ENCODE measurements at places on chromosomes 2 and 18. TPM values are rescaled to one million over a fixed set of nuclear protein-coding genes. Genes with fewer than 3 reads are reported as not detected.
A peak's percentile ranks its signal among the peaks of the same experiment; 100 is the strongest.

The CPLX4 gene
- not detected for polyA plus RNA-seq

The TPO gene
- not detected for polyA plus RNA-seq

GRCh38 chr2:184971546-184972068, 373.3 kb downstream of the ZNF804A start:
- no peak for DNase-seq

DNA sequence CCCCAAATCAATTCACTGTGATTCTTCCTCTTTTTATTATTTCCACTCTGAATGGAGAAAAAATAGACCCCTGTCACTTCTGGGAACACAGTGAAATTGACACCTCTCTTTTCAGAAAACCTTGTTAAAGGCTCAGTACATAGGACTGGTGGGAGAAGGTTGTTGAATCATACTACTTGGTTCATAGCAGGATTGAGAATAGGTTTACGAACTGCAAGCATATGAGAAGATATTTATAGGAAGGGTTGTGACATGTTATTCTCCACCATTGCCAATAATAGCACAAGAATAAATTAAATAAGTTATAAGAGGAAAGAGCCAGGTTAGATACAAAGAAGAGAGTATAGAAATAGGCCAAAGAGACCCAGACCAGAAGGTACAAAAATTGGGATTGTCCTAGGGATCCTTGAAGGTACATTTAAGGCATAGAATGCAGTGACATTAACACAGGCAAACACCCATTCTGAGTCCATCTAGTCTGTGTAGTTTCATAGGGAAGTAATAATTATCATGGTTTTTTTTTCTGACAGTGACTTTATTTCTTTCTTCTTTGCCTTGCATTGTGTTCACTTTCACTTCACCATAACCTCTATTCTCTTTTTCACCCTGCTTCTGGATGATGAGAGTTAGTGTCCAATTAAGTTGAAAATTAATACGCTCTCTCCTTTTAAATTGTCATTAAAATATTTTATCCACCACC, 21.8 kb upstream of the SERPINE2 start:
- DNase-seq, result no peak

GRCh38 chr2:2866459-2866858, 511.2 kb downstream of the EIPR1 start:
- no peak for DNase-seq

The SLC14A1 gene
- 8.0 TPM for polyA plus RNA-seq

The RANBP2 gene
- 17.2 TPM for polyA plus RNA-seq

- DNase-seq, result no peak
Measured at GRCh38 chr18:11847811-11848210, 3.4 kb upstream of the CHMP1B start.

GRCh38 chr2:69030800-69031428, 17.9 kb downstream of the ANTXR1 start:
- no peak for DNase-seq

GRCh38 chr18:61085761-61086160, 247.5 kb upstream of the CDH20 start:
- no peak for DNase-seq

DNA sequence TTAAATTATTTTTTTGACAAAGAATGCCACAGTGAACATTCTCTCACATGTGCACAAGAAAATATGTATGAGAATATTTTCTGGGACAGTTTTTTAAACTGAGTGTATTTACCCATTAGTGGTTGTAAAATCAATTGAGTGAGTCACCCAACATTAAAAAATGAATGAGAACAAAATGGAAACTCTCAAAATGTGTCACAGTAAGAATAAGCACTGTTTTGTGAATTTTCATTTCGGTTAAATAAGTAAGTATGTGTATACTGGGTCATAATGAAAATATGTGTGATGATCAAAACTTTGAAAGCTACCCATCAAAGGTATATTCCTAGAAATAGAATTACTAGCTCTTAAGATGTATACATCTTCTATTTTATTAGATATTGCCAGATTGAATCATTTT, 11.6 kb downstream of the BABAM2 start:
- DNase-seq, result no peak

The SCN9A gene
- 31.2 TPM for polyA plus RNA-seq

DNA sequence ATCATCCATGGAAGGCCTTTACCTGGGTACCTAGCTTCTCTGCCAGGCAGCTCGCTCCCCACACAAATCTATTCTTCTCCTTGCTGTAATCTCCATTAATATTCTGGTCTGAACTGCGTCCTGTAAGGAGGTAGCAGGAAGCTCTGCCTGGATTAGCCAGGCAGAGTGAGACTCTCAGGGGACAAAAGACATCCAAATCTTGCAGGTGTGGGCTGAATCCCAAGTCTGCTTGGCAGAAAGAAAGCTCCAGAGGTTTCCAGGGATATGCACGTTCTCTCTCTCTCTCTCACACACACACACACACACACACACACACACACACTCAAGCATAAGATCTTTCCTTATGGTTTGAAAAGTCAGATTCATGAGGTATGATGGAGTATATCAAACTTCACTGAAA, 66.5 kb downstream of the THNSL2 start:
- DNase-seq, result no peak

DNA sequence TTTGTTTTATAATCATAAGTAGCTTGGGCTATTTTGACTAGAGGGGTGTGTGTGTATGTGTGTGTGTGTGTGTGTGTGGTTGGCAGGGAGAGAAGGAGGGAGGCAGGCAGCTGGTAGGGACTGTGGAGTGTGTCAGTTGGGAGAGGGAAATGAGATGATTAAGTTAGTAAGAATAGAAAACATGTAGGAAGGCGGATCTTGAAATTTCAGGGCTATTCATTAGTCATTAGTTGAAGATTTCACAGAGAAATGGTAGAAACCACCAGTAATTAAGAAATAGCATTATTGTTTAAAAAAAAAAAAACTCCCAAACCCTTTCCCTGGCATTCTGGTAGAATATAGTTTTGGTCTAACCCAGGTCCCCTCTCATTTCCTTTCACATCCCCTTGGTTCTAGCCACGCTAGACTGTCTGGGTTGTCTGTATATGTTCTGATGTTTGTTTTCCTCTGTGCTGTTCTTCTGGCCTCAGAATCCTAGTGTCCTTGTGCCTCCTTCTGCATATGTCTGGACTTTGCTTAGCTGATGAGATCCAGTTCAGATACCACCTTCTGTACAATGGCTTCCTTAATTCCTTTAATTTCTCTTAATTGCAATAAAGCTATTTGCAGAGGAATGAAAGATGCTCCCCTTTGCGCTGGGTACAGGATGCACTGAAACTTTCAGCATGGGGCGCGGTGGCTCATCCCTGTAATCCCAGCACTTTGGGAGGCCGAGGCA, 161.6 kb downstream of the NEDD4L start:
- peak; percentile 90 for DNase-seq

DNA sequence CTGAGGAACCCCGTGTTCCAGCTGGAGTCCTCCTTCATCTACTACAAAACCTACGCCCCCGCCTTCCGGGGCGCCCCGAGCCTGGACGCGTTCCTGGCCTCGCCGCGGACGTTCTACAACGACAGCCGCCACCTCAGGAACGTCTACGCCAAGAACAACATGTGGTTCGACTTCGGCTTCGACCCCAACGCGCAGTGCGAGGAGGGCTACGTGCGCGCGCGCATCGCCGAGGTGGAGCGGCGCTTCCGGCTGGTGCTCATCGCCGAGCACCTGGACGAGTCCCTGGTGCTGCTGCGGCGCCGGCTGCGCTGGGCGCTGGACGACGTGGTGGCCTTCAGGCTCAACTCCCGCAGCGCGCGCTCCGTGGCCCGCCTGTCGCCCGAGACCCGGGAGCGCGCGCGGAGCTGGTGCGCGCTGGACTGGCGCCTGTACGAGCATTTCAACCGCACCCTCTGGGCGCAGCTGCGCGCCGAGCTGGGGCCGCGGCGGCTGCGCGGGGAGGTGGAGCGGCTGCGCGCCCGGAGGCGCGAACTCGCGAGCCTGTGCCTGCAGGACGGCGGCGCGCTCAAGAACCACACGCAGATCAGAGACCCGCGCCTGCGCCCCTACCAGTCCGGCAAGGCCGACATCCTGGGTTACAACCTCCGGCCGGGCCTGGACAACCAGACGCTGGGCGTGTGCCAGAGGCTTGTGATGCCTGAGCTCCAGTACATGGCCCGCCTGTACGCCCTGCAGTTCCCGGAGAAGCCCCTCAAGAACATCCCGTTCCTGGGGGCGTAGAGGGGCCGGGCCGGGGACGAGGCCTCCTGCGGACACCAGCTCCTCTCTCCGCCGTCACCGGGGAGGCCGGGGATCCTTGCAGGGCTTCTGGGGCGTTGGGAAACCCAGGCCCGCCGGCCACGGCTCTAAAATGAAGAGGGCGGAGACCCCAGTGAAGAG, 5.3 kb upstream of the NEU4 start:
- peak; percentile 64 for DNase-seq

GRCh38 chr18:39561126-39561525, 1995.5 kb upstream of the CELF4 start:
- DNase-seq, result peak; percentile 27

The CCDC150 gene
- 1.5 TPM for polyA plus RNA-seq

GRCh38 chr2:58215429-58215828, 25.7 kb downstream of the FANCL start:
- DNase-seq, result peak; percentile 33

GRCh38 chr2:232389327-232389726, 10.8 kb downstream of the ALPP start:
- DNase-seq, result peak; percentile 64

DNA sequence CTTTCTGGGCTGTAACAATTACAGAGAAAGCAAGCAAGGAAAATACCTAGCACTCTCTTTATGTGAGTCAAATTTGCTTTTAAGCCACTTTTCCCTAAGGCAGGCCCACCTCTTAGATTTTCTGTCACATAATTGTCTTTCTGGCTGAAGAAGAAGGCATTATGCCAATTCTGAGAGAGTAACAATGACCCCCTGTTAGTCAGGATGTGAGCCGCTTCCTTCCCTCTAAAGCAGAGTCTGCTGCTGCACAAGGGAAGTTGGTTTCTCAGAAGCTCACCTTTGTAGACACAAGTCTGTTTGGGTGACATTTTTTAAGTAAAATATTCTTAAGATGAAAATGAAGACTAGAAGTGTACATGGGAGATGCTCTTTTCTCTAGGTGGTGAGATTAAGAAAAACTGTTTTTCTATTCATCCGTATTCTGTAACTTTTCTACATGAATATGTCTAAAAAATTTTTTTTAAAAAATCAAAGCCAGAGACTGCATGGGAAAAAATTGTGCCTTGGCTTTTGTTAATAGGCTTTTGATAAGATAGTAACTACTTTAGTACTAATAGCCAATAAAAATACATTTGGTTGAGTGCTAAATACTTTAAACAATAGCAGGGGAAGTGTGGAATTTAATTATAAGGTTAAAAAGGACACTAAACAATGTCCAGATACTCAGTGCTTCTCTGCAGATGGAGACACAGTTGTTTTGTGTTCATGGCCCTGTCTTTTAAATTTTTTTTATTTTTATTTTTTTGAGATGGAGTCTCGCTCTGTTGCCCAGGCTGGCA, 33.4 kb upstream of the VPS54 start:
- no peak for DNase-seq

GRCh38 chr2:105468582-105469042, 69.8 kb upstream of the FHL2 start:
- no peak for DNase-seq

The IL36G gene
- not detected for polyA plus RNA-seq

DNA sequence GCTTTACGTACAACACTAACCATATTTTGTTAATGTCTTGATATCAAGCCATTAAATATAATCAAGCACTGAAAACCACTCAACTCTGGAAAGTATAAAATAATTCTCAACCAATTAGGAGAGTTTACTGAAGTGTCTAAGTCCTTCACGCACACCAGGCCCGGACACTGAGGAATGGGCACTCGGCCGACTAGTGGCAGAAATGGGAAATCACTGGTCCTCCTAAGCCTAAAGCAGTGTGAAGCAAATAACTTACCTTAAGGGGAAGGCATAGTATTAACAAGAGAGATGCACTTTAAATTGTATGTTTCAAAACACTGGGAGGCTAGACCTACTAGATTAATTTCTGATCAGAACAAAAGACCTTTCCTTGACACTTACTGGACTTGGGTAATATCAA, 45.7 kb downstream of the FAM210A start:
- no peak for DNase-seq

The MBD2 gene
- polyA plus RNA-seq, result 29.7 TPM

- peak; percentile 42 for DNase-seq
Measured at GRCh38 chr2:37324786-37325624, at the start of gene PRKD3. PRKD3 (minus strand) TSS chr2:37324833; CDS start chr2:37316524, 8,309 bp downstream.

DNA sequence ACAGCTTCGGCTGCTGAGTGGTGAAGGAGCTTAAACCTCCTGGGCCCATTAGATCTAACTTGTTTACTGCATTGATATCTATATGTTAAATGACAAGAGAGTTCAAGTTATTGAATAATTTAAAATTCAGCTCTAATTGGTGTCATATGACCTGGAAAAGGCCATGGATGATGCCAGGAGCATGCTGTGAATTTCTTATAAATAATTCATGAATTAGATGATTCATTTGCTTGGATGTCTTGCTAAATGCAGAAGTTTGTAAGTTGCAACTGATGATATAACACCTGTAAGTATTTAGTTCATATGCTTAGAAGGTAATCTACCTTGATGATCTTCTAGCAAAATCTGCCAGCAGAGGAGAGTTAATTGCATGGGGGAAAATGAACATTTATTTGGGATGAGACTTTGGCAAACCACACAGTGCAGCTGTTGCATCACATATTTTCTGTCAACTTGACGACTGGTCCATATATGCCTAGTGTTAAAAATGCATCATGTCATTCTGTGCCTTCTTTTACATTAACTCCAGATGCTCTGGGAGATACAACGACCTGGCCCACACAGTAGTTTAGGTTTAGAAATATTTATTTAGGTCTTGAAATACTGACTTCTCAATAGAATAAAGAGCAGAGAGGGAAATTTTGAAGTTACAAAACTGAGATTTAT, 226.3 kb downstream of the KIAA1328 start:
- no peak for DNase-seq

DNA sequence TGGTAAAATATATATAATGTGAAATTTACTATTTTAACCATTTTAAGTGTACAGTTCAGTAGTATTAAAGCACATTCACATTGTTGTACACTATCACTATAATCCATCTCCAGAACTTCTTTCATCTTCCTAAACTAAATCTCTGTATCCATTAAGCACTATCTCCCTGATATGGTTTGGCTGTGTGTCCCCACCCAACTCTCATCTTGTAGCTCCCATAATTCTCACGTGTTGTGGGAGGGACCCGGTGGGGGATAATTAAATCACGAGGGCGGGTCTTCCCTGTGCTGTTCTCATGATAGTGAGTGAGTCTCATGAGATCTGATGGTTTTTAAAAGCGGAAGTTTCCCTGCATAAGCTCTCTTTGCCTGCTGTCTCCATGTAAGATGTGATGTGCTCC, 178.9 kb upstream of the NABP1 start:
- DNase-seq, result no peak

The GREB1 gene
- 0.06 TPM for polyA plus RNA-seq

- DNase-seq, result peak; percentile 92
Measured at GRCh38 chr2:37775908-37776250, 104.4 kb upstream of the CDC42EP3 start.

DNA sequence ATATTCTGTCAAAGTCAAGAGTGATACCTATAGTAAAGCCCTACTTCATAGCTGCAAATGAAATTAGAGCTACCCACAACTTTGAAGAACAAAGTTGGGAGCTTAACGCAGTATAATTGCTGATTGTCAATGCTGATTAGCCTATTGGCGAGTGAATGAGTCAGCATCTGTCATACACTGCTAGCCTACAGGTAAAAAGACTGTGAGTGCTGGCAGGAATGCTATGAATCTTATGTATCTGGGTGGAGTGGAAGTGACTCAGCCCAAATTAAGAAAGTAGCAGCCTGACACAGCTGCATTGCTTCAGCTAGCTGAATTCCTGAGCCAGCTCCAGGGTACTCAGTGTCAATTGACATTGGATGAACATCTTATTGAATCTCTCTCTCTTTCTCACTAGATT, 179.4 kb upstream of the DCC start:
- peak; percentile 51 for DNase-seq

- peak; percentile 20 for DNase-seq
Measured at GRCh38 chr2:50491541-50492476, 540.1 kb downstream of the NRXN1 start.

- no peak for DNase-seq
Measured at GRCh38 chr2:44884231-44884630, 57.3 kb upstream of the SIX3 start.

Data from fibroblast of lung (primary cell).